ENCODE measurements at places on chromosomes 7 and 10.
A peak's percentile ranks its signal among the peaks of the same experiment; 100 is the strongest.

DNA sequence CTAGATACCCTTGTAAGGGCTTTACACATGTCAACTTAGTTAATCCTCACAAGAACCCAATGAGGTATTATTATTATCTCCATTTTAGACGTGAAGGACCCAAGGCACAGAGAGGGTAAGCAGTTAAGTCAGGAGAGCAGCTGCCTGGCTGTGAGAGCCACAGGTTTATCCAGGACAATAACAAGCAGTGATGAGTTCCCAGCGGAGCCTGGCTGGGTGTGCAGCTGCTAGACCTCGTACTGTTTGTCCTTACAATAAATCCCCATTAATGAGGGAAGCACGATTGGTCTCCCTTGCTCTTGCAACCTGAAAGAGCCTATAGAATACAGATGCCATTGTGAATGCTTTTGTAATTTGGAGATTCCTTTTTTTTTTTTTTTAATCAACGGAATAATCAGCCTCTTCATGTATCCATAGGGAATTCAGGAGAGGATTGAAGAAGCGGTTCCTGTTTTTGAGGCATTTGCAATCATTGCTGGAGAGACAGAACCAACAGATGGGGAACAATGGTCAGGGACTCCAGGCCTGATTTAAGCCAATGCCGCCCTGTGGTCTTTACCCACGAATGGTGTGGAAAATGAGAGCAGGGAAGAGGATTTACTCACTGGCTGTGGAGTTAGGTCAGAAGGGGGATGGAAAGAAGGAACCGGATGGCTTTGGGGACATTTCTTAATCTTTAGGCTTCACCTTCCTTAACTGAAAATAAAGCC is 12.3 kb upstream of the ASB4 start:
- peak; percentile 95 for DNase-seq

GRCh38 chr10:8738987-8739386 is 684.5 kb downstream of the GATA3 start:
- no peak for DNase-seq

DNA sequence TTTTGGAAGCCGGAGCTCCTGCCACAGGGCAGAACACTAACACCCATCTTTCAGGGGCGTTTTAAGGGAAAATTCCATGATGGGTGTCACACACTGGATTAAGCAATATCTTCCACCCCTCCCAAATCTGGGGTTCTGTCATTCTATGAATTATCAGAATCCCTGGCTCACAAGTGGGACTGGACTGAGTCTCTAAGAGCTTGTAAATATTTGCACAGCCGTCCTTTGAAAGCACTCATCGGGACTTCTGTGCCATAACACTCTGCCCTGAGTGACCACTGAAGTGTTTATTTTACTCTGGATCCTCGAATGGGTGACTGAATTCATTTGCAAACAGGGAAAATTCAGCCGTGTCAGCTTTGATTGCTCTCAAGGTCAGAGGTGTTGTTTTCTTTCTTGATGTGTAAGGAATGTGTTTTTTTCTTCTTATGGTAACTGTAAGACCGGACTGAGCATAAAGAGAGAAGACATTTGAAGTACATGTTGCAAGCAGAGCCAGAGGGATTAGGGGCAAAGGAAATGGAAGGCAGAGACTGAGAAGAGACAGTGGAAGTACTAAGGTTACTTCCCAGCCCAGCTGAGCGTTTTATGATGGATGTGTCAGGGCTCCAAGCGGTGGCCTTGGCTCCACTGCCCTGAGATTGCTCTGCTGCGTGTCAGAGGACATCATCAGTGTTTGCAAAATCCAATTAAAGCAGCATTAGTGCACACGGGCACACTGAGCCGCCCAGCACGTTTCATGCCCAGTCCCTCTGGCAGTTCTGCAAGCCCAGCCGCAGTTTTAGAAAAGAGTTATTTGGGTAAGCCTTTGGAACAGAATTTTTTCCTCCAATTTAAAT is 17.7 kb upstream of the GTPBP4 start:
- peak; percentile 87 for DNase-seq

DNA sequence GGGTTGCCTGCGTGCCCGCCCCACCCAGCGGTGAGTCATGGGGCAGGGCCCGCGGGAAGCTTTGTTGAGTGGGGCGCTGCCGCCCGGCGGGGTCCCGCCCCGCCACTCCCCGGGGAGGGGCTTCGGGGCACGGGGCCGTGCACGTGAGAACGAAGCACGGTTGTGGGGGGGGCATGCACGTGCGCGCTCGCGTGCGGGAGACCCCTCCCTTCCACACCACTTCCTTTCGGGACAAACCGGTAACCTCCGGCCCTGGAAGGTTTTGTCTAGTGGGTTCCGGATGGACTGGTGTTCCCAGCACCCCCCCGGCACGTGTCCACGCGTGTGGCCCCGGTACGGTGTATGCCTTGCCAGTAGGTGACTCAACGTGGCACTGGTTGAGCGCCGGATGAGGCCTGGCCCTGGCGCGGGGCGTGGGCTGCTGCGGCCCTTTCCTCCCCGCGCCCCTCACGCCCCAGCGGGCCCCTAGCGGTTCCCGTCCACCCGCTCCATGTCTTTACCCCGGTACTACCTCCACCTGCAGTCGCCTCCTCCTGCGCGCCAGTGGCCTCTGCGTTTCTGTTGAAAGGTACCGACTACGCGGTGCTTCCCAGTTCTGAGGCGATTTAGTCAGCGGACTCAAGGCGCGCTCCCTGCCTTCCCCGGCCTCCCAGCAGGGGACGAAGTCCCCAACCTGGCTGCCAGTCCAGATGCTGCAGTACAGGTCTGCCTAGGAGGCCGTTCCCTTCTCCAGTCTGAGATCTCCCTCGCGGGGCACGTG is 3.1 kb downstream of the ADIRF start:
- DNase-seq: peak; percentile 90

DNA sequence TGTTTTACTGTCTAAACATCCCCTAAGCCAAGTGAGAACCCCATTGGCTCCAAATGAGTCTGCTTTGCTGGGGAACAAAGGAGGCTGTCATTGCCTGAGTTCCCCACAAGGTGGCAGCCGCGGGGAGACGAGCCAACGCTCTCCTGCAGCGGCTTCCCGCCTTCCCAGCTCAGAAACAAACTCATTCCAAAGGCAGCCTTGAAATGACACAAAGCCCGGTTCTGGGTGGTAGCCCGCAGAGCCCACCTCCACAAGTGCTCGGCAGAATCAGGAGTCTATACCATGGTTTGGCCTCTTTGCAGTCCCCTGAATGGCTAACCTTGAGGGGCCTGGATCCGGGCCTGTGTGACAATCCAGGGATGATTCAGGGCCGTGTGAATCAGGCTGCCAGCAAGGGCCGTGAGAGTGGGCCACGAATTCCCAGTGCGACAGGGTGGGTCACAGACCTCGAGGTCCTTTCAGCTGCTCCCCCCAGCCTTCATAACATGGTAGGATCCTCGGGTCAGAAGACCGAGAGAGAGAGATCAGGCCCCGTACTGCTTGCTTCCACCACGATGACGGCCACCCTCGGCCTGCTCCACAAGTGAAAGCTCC is 79.7 kb downstream of the DLG5 start:
- peak; percentile 51 for DNase-seq

DNA sequence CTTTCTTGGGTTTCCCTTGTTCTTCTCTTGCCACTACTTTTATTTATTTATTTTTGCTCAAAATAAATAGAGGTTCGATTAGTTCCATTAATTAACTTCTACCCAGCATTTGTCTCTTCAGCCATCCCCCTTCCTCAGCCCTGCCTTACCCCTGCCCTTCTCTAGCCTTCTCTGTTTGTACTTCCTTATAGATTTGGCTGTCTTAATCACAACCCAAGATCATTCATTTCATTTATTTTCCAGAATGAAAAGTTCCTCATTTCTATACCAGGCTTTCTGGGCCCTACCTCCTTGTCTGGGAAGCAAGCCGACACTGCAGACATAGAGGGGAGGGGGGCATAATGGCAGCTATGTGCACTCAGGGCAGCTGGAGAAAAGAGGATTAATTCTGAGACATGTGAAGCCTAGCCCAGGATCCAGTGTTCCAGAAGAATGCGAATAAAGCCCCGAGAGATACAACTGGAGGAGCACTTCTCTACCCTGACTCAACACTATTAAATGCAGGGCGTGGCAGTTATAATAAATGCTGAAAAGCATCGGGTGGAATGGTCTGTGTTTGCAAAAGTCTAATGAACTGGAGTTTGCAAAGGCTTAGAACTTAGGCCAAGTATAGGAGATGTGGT is 6.4 kb upstream of the PDCD4 start:
- DNase-seq: no peak

DNA sequence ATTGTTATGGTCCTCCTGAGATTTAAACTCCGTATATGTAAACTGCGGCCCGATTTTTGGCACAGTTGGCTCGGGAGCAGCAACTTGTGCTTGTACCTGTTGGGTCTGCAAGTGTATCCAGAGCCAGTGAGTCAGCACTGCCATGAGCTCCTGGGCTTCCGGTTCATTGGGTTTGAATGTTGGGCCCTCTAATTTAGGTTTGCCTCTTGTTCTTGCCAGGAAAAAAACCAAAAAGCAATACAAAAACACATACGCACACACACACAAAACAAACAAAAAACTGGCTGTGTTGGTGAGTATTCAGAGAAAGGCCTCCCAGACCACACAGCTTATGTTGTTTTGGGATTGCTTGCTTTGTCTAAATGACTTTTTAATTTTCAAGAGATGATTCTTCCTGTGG is 26.3 kb downstream of the SND1 start:
- DNase-seq: no peak

GRCh38 chr7:45185028-45185863 is 27.7 kb downstream of the RAMP3 start:
- DNase-seq: no peak

- DNase-seq: no peak
Measured at GRCh38 chr7:16479591-16479990, 14.1 kb upstream of the SOSTDC1 start.

GRCh38 chr10:13893926-13894325 is 307.2 kb downstream of the PRPF18 start:
- DNase-seq: no peak

- DNase-seq: no peak
Measured at GRCh38 chr7:102253066-102253972, 33.3 kb upstream of the SH2B2 start.

GRCh38 chr10:130337696-130338635 is 201.8 kb downstream of the GLRX3 start:
- no peak for DNase-seq

DNA sequence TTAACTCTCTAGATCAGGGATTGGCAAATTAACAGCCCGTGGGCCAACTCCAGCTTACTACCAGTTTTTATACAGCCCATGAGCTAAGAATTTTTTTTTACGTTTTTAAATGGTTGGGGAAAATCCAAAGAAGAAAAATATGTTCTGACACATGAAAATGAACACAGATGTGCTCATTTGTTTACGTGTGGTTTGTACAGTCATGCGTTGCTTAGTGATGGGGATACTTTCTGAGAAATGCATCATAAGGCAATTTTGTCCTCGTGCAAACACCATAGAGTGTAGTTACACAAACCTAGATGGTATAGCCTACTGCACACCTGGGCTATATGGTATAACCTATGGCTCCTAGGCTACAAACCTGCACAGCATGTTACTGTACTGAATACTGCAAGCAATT is 8.3 kb upstream of the SMKR1 start:
- no peak for DNase-seq

- no peak for DNase-seq
Measured at GRCh38 chr10:89373916-89374711, 3.7 kb upstream of the IFIT1B start.

DNA sequence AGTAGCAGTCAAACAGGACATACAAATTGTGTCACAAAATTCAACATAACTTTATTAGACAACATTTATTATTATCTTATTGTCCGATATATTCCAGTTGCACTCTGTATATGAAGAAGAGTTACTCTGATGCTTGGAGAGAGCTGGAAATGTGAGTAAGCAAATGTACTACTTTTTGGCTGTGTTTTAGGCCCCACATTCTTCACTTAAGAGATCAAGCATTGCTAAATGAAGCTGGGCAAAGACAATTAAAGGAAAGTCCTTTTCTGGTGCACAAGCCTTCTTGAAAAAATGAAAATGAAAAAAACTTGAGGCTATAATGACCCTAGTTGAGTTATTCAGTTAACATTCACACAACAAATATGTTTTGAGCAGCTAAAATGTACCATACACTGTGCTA is 26.1 kb downstream of the MYPN start:
- DNase-seq: no peak

DNA sequence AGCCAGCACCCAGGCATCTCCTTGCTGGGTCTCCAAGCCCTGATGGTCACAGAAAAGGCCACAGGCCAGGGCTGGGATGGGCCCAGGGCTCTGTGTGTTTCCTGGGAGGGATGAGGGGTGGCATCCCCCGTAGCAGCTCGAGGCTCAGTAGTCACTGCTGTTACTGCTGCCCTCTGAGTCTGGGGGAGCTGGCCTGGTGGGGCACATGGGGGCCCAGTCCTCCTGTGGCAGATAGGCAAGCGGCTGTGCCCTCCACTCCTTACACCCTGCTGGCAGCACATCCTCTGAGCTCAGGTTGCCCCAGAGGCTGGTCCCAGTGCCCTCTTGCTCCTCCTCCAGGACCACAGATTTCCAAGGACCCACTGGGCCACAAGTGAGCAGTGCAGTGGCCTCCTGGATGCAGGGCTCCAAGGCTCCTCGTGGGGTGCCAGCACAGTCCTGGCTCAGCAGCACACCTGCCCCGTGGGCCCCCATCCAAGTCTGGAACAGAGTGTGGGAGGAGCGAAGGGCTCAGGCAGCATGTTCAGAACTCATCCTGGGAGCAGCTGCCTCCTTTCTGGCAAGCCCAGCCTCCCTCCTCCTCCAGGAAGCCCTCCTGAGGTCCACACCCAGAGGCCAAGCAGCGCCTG is 31.5 kb upstream of the TUBB8 start:
- no peak for DNase-seq

GRCh38 chr10:71343392-71343773 is 24.3 kb downstream of the SLC29A3 start:
- DNase-seq: no peak
